SHP77 treated with DMSO at 0.1 percent for 48 hours (cell line): ENCODE measurements at places on chromosomes 13 and 19.
A peak's percentile ranks its signal among the peaks of the same experiment; 100 is the strongest.

GRCh38 chr19:41364524-41365391 lies 809 bp upstream of the B9D2 start:
- no peak for DNase-seq

DNA sequence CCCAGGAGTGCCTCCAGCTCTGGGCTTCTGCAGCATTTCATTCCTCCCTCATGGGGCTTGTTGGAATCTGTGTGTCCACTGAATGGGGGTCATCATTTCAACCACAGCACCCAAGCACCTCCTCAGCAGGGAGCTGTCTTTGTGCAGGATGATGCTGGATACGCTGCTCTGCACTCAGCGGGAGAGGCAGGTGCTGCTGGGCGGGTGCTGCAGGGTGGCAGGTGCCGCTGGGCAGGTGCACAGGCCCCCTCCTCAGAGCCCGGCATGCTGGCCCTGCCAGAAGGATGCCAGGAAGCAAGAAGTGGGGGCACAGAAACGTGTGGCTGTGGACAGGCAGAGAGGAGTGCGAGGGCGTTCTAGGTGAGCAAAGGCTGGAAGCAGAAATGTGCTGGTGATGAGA lies 121.8 kb upstream of the VSTM2B start:
- DNase-seq: no peak

GRCh38 chr13:103931885-103932284 lies 865.7 kb upstream of the SLC10A2 start:
- DNase-seq: no peak

DNA sequence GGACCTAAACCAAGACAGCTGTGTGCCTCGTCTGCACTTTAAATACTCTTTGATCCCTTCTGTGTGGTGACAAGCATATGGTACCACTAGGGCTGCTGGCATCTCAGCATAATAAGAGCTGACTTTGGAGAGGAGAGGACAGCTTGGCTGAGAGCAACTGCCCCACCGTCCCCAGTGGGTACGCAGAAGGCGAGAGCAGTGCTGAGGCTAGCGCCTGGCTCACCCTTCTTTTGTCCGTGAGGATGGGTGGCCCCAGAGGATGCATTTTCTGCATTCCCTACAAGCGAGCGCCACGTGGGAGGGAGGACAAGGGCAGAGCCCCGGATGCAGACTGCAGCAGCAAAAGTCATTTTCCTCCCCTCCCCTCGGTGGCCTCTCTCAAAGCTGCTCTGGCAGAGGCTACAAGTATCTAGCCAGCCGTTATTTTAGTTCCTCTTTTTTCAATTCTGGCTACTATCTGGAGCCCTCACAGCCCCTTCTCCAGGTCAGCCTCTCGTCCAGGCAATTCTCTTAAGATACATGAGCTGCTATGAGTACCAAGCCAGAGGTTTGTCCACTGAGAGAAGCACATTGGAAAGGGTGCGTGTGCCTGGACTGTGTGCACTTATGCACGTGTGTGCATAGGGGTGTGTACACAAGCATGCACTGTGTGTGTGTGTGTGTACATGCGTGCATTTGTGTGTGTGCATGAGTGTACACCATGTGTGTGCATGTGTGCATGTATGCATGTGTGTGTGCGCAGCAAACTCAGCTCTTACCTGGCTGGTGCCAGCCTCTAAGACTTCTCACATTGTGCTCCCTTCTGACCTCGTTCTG lies 51.3 kb downstream of the RAB20 start:
- no peak for DNase-seq

DNA sequence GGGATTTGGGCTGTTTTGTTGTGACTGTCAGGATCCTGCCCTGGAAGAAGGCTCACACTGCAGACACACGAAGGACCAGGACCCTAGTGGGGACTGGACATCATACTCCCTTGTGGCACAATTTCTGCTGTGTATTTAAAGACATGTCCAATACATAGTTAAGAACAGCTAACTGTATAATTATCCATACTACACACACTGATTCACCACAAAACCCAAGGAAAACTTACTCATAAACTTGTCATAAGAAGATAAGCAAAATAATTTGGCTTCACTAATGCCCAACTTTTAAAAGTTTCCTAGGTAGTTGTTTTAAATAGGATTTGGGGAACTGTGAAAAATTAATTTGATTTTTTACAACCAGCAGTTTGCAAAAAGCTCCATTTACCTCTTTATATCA lies 46.1 kb downstream of the LATS2 start:
- DNase-seq: no peak

- no peak for DNase-seq
These were observed 707 bp upstream of the MAMSTR start for GRCh38 chr19:48720251-48720612.

DNA sequence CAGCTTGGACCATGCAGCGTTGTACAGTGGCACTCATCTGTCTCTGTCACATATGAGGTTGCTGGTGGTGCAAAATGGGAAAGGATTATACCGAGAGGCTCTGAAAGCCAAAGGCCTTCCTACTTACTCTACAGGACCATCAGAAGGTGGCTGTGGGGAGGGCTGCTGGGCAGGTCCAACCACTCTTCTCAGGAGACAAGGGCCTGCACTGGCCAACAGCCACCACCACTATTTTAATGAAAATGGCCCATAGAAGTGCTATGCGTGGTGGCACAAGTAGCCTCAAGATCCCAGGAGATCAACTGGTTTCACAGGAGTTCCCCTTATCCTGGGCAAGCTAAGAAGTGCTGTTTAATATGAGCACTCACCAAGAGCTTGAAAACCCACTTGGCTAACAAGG lies 52.3 kb downstream of the MRPL57 start:
- no peak for DNase-seq

DNA sequence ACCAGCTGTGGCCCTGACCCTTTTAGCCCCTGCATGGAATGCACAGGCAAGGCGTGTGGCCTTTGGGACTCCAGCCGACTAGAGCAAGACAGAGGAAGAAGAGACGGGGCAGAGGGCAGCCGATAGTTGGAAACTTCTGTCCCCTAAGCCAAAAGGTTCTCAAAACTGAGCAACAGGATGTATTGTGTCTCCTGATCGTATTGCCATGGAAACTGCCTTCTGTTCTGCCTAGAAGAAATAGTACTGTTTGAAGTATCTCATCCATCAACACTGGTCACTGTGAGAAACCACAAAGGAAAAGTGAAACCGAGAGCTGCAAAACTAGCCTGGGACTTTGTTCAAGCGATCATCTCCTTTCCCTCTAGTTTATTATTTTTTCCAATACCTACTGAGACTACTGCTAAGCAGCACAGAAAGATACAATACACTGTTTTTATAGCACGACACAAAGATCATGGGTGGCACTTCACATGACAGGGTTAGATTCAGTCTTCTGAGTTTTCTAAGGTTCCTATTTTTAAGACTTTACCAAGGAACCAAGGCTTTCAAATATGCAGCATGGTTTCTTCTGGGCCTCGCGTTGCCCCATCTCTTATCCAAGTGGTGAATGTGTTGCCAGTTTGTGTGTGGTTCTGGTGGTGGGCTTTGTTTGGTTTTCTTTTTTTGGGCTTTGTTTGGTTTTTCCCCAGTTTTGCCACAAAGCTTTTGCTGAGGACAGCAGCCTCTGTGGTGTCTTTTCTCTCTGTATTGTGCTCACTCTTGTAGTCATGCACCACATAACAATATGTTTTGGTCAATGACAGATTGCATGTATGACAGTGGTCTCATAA lies 49.3 kb upstream of the GPR183 start:
- DNase-seq: no peak

DNA sequence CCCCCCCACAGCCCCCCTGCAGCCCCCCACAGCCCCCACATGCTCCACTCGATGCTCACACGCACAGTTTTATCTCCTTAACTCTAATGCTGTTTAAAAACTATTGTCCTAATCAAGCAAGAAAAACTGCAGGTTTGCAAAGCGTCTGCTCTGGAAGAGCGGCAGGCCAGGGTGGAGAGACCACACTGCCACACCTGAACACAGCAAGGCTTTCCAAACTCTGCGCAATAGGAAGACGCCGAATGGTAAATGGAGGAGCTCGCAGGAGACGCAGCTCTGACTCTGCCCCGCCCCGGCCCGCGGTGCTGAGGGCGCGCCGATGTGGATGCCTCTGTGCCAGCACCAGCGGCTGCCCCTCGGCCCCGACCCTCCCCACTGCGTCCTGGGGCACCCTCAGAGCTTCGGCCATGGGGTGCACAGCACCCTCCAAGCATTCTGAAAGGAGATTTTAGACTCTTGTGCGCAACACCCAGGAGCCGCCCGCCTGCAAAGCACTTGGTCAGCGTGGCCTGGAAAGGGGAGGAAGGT lies 32.4 kb downstream of the RASA3 start:
- DNase-seq: peak; percentile 33

- DNase-seq: no peak
These were observed 5.5 kb downstream of the ACP4 start for GRCh38 chr19:50795664-50796073.

- no peak for DNase-seq
These were observed 73.3 kb upstream of the NBEA start for GRCh38 chr13:34868733-34869132.

GRCh38 chr13:20974981-20975585 lies 72.5 kb upstream of the XPO4 start:
- no peak for DNase-seq

DNA sequence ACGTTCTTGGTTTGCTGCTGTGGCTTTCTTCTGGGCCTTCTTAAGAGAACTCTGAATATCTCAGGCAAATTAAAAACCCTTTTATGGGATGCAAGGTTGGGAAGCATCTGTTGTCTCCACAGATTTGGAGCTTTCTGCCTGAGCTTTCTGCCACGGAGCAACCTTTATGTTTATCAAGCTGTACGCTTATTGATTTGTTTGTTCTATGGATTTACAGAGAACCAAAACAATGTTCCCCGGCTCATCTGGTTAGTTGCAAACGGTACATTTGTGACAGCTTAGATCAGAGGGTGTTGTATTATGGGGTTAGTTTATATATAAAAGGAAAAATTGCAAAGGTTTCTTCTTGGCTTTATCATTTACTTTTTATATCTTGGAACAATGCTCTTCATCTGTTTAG lies 479.6 kb downstream of the DIAPH3 start:
- DNase-seq: no peak

DNA sequence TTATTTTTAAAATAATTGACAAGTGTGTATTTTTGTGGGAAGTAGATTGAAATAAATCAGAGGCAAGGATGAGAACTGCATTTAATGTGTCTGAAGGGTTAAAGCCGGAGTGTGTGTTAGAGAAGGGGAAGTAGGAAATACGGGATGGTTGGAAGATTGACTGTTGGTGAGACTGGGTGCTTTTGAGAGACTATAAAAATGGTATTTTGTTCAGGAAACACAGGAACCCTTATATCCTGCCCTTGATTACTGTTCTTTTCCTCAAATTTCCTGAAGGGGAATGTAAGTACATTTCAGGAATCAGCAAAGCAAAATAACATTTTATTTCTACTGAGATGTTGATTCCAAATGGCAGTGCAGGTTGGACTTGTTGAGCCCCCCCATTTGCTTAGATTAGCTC lies 15.1 kb downstream of the IFT88 start:
- no peak for DNase-seq

- no peak for DNase-seq
These were observed 28.1 kb upstream of the SIAH3 start for GRCh38 chr13:45879666-45880065.

GRCh38 chr13:110630566-110631119 lies 15.3 kb downstream of the NAXD start:
- DNase-seq: no peak

GRCh38 chr13:19020988-19021387 lies 160.6 kb downstream of the TUBA3C start:
- DNase-seq: no peak

DNA sequence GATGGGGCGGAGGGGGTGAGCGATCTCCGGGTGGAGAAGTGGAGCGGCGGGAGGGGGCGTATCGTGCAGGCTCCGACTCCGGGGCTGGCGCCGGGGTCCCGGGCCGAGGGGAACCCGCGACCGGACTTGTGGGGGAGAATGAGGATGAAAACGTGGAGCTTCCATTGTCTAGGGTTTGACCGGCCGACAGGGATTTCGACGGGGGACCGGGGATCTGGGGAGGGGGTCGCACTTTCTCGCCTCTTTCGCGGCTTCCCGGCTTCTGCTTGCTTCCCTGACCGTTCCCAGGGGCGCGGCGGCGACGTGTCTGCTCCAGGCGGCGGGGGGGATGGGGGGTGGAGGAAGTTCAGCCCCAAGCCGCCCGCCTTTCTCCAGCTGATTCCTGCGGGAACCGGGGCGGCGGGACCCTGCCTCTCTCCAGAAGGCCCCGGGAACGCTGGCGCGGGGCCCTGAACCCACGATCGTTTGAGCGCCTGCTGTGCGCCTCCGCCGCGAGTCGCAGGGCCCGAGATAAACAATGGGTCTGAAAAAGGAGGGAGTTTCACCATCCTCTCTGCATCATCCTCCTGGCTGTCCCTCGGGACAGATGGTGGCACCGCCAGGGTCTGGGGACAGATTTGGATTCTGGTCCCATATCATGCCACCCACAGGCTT lies 790 bp downstream of the TPM4 start:
- DNase-seq: no peak

DNA sequence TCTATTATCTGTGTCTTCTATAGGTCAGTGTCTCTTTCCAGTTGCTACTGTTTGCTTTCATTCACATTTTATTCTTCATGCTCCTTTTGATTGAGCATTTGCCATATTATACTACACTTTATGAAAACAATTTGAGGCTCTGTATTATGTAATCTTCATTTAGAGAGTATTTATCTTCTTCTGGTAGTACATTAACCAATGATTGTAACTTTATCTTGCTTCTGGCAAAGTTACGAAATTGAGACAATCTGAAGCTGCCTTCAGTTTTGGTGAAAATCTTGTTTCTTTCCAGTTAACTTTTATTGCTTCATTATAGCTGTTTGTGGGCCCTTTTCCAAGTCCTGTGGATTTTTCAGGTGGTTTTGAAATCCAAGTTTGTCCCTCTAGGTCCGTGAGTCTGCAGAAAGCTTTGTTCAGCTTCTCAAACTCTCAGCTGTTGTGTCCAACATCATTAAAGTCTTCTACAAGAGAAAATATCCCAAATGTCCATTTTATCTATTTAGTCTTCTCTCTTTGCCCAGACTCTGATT lies 1255.4 kb upstream of the SPRY2 start:
- no peak for DNase-seq

DNA sequence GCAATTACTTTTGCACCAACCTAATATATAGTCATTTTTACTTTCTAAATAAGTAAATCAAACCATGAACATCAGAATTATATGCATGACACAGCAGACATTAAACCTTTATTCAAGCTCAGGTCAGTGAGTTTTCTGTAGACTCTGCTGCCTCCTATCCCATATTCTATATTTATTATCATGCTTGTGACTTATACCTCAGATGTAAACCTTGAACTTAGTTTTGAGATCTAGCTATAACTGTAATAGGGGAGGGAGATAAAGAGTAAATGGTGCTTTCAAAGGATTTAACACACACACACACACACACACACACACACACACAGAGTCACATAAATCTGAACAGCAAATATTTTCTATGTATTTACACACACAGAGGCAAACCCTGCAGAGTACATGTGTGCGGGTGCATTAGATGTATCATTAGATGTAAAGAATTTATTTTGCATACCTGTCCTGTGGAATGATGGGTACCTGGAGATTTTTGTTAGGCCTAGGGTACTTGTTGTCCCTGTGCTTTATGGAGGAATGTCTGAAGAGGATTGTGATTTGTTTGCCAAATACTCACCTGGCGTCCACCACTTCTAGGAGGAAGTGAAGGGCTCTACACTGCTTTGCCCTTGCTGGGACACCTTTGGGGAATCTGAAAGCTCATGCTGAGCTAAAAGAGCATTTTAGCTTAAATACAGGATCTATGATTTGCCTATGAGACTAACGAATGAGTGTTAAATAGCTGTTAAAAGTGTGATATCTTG lies 521.9 kb downstream of the KLF5 start:
- DNase-seq: no peak
